ENCODE measurements at places on chromosomes 11 and 22. TPM values are rescaled to one million over a fixed set of nuclear protein-coding genes. Genes with fewer than 3 reads are reported as not detected.

DNA sequence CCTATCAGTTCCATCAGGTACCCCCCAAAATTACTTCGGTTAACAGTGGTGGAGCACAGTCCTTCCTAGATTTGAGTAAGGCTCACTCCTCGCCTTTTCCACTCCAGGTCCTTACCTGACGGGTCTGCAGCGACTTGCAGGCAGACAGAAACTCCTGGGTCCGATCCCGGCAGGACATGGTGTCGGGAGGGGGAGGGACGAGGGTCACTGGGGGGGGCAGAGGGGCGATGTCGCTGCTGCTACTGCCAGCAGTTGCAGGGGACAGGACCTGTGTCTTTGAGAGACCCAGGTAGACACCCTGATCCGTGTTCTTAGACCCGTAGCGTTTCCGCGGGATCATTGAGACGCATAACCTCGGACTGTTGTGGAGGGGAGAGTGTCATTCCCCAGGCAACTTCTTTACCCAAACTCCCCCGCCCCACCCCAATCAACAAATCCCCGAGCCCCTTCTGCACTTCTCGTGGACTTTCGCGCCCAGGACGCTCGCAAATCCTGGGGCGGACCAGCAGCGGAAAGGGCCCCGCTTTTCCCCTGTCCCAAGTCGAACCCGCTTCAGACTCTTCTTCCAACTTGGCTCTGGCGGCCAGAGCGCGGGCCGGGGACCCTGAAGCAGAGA is 839 bp downstream of the STX5 start:
- peak overlapping the region; percentile 91 for H3K4me3 ChIP-seq
- no peak for DNase-seq
- peaks cover 54% of the 10 kb centered on the region for H3K36me3 ChIP-seq
- peaks cover 30% of the 10 kb centered on the region for H3K4me1 ChIP-seq
- H3K27ac ChIP-seq = peak overlapping the region; percentile 98
- no peaks in the 10 kb centered on the region for H3K27me3 ChIP-seq

DNA sequence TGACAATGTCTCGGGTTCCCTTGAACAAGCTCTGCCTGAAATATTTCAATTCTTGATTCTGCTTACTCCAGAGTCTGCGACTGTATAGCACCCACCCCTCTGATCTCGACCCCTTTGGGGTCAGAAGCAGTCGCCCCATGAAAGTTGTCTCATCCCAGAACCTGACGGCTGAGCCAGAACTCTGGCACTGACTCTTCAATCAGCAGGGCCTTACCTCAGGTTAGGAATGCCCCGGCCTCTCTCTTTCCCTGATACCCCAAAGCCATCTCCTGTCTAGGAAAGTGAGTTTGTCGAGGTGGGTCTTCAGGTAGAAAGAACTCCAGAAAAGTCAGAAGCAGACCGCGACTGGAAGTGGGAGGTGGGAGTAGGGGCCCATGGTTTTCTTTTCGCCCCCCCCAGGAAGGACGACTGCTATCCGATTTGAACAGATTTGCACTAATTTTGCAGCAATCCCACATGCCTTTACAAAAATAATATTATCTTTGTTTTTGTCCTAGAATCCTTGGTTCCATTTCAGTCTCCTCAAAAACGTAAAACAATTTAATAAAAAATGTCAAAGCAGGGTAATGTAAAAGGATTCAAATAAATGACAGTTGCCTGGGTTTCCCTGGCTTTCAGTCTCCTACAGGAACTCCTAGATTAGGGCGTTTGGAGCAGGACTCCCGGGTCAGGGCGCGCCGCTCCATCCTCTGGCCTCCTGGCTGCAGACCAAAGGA is 898 bp upstream of the ROBO3 start:
- H3K36me3 ChIP-seq = no peaks in the 10 kb centered on the region
- no peak overlapping the region for H3K27ac ChIP-seq
- peaks cover 100% of the 10 kb centered on the region for H3K27me3 ChIP-seq

DNA sequence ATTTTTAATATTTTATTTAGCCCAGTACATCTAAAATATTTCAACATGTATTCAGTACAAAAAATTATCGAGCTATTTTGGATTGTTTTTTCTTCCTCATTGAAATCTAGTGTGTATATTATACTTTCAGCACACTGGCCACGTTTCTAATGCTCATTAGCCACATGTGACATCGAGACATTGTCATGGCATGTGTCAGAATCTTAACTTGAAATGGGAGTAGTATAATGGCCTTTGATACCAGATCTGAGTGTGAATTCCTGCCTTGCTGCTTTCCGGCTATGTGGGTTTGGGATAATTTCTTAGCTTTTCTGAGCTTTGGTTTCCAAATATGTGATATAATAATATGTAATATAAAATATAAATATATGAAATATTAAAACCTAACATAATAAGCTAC is 54.3 kb downstream of the BCL2L13 start:
- H3K36me3 ChIP-seq = peaks cover 51% of the 10 kb centered on the region
- no peaks in the 10 kb centered on the region for H3K27me3 ChIP-seq
- H3K4me3 ChIP-seq = no peak overlapping the region

GRCh38 chr11:76631566-76632308 is 38.8 kb downstream of the LRRC32 start:
- no peak overlapping the region for H3K4me3 ChIP-seq
- peaks cover 27% of the 10 kb centered on the region for H3K4me1 ChIP-seq
- H3K27ac ChIP-seq = no peak overlapping the region
- no peaks in the 10 kb centered on the region for H3K27me3 ChIP-seq

GRCh38 chr11:11344045-11344444 is 9.0 kb downstream of the CSNK2A3 start:
- no peak overlapping the region for H3K4me3 ChIP-seq
- no peak for DNase-seq
- no peak overlapping the region for H3K27ac ChIP-seq
- no peaks in the 10 kb centered on the region for H3K27me3 ChIP-seq

GRCh38 chr11:123139206-123139605 is 55.8 kb downstream of the CLMP start:
- no peak overlapping the region for H3K27ac ChIP-seq
- peaks cover 12% of the 10 kb centered on the region for H3K27me3 ChIP-seq
- no peaks in the 10 kb centered on the region for H3K36me3 ChIP-seq
- no peak overlapping the region for H3K4me3 ChIP-seq

DNA sequence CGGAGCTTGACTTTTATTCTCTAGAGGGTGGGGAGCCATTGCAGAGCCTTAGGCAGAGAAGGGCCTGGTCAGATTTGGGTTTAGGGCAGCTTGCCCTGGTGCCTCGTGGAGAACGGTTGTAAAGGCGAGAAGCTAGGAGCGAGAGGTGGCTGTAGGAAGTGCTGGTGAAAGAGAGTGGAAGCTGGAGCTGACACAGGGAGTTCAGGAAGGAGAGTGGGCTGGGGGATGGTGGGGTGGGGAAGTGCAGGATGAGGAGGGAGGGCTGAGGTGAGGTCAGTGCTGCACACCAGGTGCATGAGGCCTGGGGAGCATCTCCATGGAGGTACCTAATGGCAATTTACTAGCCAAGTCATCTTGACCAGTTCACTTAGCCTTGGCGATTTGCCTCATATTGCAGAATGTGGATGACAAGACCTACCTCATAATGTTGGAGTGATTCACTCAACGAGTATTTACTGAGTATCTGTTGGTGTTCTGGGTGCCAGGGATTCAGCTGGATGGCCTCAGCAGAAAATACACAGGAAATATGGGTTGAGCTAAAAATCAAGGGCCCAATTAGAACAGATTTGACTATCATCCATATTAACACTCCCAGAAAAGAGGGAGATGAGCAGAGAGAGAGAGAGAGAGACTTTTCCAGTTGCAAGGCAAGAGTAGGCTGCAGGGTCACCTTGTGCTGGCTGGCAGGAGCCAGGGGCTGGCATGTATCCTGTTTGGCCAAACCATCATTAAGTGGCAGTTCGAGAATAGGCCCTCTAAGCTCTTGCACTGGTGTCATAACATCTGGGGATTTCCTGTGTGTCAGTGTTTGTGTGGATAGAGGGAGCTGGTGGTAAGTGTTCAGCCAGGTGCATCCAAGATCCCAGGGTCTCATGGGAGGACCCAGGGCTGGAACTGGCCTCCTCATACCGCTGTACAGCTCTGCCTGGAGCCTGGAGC is 44.4 kb upstream of the CLDN5 start:
- no peak overlapping the region for H3K27ac ChIP-seq
- no peak for DNase-seq
- no peak overlapping the region for H3K4me3 ChIP-seq
- H3K36me3 ChIP-seq = no peaks in the 10 kb centered on the region
- H3K4me1 ChIP-seq = no peaks in the 10 kb centered on the region

GRCh38 chr11:134639586-134640330 is 227.7 kb upstream of the B3GAT1 start:
- no peak overlapping the region for H3K27ac ChIP-seq
- H3K4me1 ChIP-seq = peaks cover 8% of the 10 kb centered on the region
- no peaks in the 10 kb centered on the region for H3K36me3 ChIP-seq
- peak; percentile 62 for DNase-seq

GRCh38 chr11:37724315-37724714 is 1126.3 kb upstream of the RAG2 start:
- no peaks in the 10 kb centered on the region for H3K27me3 ChIP-seq
- no peaks in the 10 kb centered on the region for H3K36me3 ChIP-seq
- H3K4me3 ChIP-seq = no peak overlapping the region
- H3K27ac ChIP-seq = no peak overlapping the region

GRCh38 chr11:86408845-86409244 is 34.2 kb downstream of the CCDC81 start:
- H3K27me3 ChIP-seq = no peaks in the 10 kb centered on the region
- no peak overlapping the region for H3K27ac ChIP-seq
- no peaks in the 10 kb centered on the region for H3K4me1 ChIP-seq
- DNase-seq = no peak
- H3K4me3 ChIP-seq = no peak overlapping the region

GRCh38 chr11:120197977-120198376 is 12.9 kb upstream of the OAF start:
- no peak overlapping the region for H3K4me3 ChIP-seq
- peaks cover 5% of the 10 kb centered on the region for H3K27me3 ChIP-seq
- H3K4me1 ChIP-seq = peaks cover 6% of the 10 kb centered on the region
- H3K27ac ChIP-seq = no peak overlapping the region
- no peak for DNase-seq

RFPL3 gene
- not detected for total RNA-seq

FLRT1 gene
- not detected for total RNA-seq

PGR gene
- total RNA-seq = 1.7 TPM

HEPN1 gene
- total RNA-seq = not detected

GAL gene
- total RNA-seq = not detected
